ELR (cell line): ENCODE measurements at places on chromosomes 2 and 18.

- peak; percentile 92 for DNase-seq
Measured at GRCh38 chr18:59123588-59124369, 15.9 kb upstream of the SEC11C start.

- peak; percentile 85 for DNase-seq
Measured at GRCh38 chr2:213021971-213022899, 129.2 kb downstream of the IKZF2 start.

GRCh38 chr18:69490813-69491212, 90.1 kb downstream of the DOK6 start:
- peak; percentile 26 for DNase-seq

DNA sequence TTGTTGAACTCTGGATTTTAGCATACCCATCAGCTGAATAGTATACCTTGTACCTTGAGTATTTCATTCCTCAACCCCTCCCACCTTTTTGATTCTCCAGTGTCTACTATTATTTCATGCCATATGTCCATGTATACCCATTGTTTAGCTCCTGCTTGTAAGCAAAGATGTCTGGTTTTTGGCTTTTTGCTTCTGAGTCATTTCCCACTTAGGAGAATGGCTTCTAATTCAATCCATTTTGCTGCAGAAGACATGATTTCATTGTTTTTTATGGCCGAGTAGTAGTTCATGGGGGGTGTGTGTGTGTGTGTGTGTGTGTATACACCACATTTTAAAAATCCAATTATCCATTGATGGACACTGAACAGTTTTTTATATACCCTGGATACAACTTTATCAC, 24.3 kb upstream of the MOCOS start:
- no peak for DNase-seq

DNA sequence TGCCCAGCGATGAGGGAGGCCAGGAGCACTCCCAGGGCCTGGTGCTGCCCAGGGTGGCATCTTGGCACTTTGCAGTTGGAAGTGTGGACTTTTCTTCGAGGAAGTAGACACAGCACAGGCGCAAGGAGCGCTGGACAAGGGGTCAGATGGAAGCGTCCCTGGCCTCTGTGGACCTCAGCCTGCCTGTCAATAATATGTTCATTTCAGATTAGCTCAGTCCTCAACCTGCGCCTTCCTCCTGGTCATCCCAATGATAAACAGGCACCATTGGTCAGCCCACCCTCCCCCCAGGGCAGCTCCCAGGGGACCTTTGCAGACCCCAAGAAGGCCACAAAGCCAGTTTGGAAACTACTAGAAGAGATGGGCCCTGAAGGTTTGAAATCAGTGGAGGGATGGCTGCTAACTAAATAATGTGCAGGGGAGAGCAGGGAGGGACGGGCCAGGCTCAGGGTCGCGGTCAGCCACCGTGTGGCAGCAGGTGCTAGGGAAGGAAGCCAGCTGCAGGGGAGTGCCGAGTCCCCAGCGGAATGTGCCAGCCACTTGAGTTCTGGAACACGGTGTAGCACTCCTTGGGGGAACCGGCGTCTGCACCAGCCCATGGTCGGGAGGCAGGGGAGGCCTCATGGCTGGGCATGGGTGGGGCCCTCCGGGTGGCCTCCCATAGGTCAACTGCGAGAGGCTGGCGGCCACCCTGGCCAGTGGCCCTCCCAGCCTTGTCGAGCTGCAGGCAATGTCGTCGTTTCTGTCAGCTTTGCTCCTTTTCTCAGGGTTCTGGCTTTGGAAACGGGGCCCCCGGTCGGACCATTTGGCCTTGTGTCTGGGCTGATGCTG, 59.9 kb downstream of the ADI1 start:
- DNase-seq: no peak

DNA sequence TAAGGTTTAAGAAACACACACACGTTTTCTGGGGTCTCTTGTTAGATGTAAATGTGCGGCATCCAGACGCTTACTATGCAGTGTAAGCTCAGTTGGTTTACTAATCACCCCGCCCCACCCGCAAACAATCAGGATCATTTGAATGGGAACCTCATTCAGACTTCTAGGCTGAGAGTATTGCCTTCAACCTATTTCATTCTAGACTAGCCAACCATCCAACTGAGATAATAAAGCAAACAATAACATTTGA, 1.3 kb upstream of the FIGN start:
- no peak for DNase-seq

- DNase-seq: peak; percentile 34
Measured at GRCh38 chr18:36316246-36316645, 18.7 kb downstream of the FHOD3 start.

DNA sequence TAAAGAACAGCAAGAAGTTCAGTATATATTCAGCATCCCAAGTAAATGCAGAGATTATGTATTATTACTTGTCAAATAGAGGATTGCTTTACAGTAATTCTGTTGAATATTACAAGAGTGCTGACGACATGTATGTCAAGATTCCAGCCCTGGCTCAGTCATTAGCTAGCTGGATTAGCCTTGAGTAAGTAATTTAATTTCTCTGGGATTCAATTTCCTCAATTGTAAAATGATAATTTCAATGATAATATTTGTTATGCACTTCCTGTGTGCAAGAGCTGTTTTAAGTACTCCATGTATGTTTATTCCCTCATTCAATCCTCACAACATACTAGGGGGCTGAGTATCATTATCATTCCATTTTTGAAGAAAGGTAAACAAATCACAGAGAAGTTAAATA, 44.0 kb downstream of the TCF4 start:
- DNase-seq: no peak

DNA sequence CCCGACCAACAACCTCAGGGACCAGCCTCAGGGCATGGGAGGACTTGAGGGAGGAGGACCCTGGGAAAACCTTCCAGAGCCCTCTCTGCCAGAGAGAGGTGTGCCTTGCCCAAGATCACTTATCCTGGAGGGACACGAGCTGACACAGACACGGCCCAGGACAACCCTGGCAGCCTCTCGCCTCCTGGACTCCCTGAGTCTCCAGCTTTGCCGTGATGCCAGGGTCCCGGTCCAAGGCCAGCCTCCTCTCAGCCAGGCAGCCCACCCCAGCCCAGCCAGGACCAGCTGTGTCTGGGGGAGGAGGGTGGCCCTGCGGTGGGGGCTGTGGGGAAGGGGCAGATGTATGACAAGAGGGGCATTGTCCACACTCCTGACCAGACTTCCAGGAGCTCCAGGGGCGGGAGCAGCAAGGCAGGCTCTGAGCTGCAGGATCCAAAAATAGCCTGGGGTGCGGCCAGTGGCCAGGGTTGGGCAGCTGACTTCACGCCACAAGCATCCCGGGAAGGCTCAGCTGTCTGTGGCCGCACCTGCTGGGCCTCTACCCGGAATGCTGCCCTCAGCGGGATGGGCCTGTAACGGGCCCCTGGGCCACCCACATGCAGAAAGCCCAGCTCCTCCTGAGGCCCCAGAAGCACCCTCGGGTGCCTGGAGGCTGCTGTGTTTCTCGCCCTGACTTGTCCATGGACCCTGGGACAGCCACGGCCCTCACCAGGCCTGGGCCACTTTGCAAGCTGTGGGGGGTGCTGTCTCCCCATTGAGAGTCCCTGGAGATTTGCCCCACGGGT, 65.5 kb upstream of the GPC1 start:
- peak; percentile 89 for DNase-seq

- DNase-seq: peak; percentile 19
Measured at GRCh38 chr2:9796056-9797010, 46.9 kb upstream of the TAF1B start.

- no peak for DNase-seq
Measured at GRCh38 chr2:112721819-112722522, 1.2 kb downstream of the NT5DC4 start.

DNA sequence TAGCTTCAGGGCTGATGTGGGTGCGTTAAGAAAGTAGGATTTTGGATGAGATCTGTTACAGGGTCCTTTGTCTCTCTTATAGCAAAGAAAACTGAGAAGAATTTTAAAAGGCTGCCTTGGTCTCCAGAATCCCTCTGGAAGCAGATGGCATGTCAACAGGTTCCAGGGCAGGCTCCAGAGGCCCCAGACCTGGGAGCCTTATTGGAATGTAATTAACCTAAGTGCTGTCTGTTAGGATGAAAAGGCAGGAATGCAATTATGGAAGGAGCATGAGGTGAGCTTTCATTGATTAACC, 97.2 kb upstream of the PKDCC start:
- DNase-seq: no peak

- DNase-seq: no peak
Measured at GRCh38 chr2:36526226-36526625, 71.7 kb downstream of the FEZ2 start.

DNA sequence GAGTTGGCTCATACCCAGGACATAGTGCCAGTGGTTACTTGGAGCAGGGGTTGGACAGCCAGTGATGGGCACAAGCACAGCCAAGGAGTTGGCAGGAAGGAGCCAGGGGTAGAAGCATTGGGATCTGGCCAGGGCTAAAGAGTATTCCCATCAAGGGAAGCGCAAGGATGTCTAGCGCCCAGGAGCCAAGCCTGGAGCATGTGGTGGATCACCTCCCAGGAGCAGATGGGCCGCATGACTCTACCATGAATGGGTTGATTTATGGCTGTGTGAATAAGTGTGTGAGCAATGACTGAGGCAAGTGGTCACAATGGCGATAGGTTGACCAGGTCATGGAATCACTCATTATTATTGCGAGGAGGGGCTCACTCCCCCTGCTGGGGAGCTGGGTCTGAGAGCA, 111.1 kb downstream of the FHOD3 start:
- DNase-seq: peak; percentile 39

DNA sequence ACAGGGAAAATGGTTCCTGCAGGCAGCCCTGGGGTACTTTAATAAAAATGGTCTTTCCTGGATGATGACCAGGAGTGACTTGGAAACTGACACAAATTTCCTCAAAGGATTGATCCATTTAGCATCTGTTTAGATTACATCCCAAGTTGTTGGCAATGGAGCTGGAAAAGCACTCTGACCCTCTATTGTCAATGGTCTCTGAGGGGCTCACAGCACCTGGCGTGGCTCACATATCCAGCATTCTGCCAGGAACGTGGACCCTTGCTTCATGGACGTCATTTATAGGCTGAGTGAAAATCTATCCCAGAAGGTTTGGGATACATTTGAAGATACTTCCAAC, 43.8 kb downstream of the SERTAD2 start:
- DNase-seq: no peak

DNA sequence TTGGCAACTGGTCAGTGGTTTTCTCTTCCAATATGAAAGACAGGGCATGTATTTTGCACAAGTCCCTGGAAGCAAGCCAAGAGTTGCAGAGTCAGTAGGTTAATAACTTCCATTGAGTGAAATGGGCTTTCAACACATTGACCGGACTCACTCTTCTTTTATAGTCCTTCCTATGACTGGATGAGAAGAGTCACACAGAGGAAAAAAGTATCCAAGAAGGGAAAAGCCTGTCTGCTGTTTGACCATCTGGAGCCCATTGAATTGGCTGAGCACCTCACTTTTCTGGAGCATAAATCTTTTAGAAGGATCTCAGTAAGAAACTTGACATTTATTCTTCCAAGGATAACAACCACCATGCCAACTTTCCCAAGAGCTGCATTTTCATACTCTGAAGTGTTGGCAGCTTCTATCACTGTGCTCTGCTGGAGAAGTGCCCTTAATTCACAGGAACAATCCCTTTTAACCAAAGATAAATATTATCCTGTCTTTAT, 45.4 kb downstream of the RASGRP3 start:
- DNase-seq: no peak

- no peak for DNase-seq
Measured at GRCh38 chr18:78975292-78975691, 4.3 kb upstream of the SALL3 start.

DNA sequence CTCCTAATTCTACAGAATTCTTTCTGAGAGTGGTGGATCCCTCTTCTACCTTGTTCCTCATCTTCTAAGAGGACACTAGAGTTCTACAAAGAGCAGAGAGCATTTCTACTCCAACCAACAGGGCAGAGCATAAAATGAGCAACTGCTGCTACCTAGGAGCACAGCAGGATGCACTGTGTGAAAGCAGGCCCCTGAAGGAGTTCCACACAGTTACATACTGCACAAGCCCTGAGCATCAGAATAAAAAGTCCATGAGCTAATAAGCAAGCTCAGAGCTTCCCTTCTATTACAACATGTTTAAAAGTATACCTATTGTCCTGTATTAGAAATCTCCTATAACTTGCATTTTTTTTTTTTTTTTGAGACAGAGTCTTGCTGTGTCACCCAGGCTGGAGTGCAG, 8.4 kb downstream of the FHL2 start:
- DNase-seq: no peak

DNA sequence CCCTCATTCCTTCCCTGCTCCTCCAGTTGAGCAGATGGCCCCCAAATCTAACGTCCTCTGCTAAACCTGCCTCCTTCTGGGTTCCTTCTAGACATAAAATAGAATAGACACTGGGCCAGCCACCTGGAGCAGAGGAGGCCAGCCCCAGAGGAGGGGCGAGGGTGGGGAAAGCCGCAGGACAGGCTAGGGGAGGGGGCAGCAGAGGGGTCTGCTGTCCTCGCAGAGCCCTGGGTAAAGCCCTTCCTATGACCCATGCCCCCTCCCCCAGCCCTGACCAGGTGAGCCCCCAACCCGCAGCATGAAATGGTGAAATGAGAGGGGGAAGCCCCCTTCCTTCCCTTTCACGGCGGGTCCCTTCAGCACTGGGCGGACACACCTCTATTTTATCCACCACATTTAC, 7.8 kb downstream of the MFSD2B start:
- no peak for DNase-seq

GRCh38 chr2:192828175-192828574, 633.4 kb upstream of the TMEFF2 start:
- DNase-seq: no peak

DNA sequence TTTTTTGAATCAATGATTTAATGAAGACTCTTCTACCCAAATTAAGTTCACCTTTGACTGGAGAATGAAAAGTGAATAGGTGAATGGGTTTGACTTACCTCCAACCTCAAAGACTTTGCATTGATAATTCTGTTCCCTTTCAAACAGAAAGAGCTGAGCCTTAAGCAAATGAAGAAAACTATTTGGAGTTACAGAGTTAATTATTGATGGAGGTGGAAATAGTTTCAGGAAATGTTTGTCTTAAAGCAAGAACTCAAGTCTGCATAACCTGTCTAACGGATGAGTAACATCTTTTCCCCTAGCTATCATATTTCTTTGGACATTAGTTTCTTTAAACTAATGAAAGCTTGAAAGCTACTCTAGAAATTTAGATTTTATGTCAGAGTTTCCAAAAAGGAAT, 166.5 kb downstream of the CERS6 start:
- DNase-seq: no peak

GRCh38 chr18:79510731-79511241, 115.1 kb downstream of the NFATC1 start:
- DNase-seq: no peak

DNA sequence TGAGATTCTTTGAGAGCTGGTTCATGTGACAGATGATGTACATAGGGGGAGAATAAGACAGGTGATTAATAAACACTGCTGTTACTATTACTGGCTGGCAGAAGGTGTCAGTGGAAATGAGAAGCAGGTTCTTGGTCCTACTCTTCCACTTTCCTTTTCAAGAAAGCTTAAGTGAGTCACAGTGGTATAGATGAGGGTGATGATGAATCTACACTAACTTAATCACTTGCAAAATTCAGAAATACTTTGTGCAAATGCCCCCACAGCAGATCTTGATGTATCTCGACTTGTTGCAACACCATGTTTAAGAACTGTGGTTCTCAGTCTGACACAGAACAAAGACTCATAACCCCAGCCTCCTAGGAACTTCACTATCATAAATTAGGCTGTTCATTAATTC, 35.9 kb upstream of the MGAT5 start:
- DNase-seq: peak; percentile 45

GRCh38 chr2:216560838-216561270, 62.2 kb downstream of the RPL37A start:
- DNase-seq: no peak
